Vagina (tissue), 2 donors: ENCODE measurements at places on chromosomes 7 and 10.
A peak's percentile ranks its signal among the peaks of the same experiment; 100 is the strongest.

GRCh38 chr10:58696736-58697135, 184.1 kb downstream of the BICC1 start:
- no peak for DNase-seq

DNA sequence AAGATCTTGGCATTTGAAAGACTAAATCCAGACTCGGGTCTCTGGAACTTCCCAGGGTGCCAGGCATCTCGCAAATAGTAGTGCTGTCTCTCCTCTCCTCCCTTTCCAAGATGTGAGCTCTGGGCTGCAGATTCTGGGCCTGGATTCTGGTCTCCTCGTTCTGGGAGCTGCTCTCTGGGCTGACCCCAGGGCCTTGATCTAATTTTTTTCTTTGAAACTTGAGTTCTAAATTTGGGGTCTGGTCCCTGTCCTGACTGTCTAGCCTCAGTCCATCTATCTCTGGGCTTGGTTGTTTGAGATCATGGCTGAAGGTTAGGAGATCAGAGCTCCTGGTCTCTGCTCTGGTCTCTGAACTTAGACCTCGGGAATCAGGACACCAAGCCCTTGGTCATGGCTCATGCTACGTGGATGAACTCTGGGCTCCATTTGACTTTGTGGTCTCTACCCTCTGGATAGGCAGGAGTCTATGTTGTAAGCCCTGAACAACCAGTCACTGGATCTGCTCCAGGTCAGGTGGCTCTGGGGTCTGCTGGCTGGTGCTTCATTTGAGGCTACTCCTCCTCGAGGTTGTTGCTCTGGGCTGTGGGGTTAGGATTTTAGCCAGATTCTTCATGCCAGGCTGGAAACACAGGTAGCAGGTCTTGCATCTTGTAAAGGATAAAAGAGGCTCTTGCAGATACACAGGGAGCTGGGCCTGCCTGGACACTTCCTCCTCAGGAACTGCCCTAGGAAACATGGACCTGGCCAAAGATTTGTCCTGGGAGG, 8.0 kb upstream of the MBL2 start:
- no peak for DNase-seq

DNA sequence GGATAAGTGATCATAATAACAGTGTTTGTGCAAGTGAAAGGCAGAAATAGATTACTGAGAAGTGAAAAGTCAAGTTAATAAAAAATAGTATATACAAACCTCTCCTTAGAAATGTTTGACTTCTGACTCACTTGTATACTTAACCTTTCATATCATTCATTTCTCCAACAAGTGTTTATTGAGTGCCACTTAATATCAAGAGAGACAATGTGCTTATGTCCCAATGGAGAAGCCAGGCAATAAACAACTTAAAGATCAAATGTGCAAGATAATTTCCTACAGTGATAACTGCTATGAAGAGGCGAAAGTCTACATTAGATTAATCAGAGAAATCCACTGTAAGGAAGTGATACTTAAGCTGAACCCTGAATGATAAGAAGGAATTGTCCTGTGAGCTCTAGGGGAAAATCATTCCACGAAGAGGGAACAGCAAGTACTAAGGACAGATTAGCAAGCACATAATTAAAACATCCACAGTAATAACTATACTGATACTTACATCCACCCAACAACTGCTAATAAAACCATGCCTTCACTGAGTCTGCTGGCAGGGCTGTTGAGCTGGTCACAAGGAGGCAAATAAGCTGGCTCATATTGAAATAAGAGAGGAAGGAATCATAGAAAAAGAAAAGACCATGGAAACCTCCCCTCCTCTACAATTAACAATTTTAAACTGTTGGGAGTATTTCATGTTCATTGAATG, 203.5 kb downstream of the CTNNA3 start:
- no peak for DNase-seq

GRCh38 chr10:6023661-6024333, 38.4 kb downstream of the IL2RA start:
- DNase-seq: no peak

- no peak for DNase-seq
Observed at GRCh38 chr7:141945356-141945755, 1.4 kb downstream of the CLEC5A start.

- no peak for DNase-seq
Observed at GRCh38 chr10:13852872-13853271, 266.1 kb downstream of the PRPF18 start.

DNA sequence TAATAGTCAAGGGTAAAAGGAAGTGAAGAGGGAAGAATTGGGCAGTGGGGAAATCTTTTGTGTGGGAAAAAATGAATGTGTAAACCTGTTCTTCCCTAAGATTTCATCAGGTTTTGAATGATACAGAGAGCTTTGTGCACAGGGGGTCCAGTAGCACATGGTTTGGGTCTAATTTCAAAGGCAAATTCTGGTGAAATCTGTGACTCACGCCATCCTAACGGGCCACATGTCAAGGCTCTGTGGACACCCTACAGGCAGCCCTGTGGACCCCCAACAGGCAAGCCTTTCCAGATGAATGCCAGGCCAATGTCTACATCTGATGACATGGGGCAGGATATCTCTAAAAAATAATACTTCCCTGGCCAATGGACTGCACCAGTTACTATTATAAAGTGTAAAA, 309.8 kb downstream of the PARD3 start:
- no peak for DNase-seq

DNA sequence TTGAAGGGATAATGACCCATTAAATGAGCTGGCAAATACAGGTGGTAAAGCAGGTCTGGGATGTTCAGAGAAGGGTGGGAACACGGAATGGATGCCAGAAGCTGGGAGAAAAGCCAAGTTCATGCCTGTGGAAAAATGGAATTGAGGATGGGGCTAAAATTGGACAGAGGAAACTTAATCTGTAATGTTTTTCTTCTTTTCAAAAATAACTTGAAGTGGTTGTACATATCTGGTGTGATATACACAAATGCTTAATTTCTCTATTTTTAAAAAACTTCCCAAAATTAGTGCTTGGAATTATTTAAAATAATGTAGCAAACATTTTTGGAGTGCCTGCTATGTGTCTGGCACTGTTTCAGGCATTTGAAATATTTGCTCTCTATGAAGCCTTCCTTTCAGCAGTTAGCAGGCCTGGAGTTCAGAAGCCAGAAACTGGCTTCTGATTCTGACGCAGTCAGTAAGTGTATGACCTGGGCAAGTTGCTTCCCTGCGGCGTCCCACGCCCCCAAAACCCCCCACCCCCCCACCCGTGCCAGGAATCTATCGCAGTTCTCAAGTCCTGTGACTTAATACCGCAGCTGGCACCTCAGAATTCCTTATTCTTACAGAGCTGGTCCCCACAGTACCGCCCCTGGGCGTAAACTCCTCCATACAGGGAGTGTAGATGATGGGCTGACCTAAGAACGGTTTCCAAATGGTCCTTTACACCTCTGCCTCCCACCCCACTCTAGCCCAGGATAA, 828 bp upstream of the MALSU1 start:
- DNase-seq: no peak

DNA sequence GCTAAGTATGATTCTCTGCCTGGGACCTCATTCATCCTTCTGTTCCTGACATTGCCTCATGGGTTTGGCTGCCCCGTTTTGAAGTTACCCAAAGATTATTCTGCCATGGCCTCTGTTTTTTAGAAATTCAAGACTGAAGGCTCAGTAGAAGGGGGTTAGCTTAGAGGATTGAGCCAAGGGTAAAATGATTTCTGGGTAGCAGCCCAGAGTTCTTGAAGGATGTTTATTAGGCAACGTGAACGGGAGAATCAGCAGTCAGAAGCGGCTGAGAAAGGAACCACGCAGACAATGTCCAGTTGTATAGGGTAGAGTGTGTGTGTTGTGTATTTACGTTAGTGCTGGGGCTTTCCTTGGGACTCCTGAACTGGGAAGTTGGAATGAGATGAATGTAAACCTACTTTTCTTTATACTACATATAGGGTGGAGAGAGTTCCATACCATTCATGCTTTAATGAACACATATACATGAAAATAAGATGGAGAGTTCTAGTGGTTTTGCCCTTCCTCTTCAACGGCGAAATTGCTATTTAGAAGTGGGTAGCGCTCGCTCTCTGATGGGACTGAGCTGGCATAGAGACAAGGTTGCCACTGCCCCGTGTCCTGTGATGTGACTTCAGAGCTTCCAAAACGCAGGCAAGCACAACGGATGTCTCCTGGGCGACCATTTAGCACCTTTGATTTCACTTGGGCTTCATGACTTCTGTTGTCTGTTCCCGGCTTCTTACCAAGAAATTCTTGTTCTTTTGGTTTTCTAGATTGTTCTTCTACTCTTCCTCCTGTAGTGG, 35.0 kb upstream of the IL15RA start:
- DNase-seq: peak; percentile 67
